ENCODE measurements at places on chromosomes 6 and 20.

- no peak for DNase-seq
Measured at GRCh38 chr6:98848539-98849242, 14.3 kb downstream of the POU3F2 start.

GRCh38 chr6:169084067-169084466 lies 169.6 kb downstream of the THBS2 start:
- DNase-seq: no peak

DNA sequence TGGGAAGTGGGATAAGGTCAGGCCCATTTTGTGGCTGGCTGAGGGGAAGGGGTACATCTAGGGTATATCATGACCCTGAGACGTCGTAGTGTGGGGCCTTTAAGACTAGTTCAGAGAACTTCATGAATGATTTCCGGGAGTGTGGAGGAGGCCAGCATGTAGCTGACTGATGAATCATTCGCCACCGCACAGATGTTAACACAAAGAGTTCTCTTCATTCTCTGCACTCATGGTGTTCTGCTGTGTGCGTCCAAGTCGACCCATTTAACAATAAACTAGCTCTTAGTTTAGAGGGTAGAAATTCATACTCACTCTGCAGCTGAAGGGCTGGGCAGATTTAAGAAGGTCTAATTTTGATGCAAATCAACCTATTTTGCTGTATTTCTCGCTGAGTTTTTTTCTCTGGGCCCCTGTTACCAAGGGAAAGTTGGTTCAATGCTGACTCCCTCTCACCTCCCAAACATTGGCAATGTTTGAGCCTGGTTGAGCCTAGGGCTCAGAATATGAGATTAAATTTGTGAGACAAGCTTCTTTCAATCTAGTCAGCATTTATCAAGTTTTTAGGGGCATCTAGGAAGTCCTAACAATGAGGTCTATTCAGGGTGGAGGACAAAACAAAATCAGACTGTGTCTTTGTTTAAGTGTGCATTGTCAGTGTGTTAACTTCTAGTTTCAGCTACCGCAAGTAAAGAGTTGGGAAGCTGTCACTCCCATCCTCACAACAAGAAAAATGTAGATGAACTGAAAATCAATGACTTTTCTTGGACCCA lies 106.8 kb upstream of the CBLN4 start:
- DNase-seq: no peak

GRCh38 chr6:21457647-21458046 lies 135.9 kb upstream of the SOX4 start:
- DNase-seq: no peak

GRCh38 chr6:41901882-41902519 lies 6.8 kb upstream of the USP49 start:
- DNase-seq: no peak

GRCh38 chr20:30963591-30963990 lies 293.9 kb upstream of the DEFB115 start:
- no peak for DNase-seq

DNA sequence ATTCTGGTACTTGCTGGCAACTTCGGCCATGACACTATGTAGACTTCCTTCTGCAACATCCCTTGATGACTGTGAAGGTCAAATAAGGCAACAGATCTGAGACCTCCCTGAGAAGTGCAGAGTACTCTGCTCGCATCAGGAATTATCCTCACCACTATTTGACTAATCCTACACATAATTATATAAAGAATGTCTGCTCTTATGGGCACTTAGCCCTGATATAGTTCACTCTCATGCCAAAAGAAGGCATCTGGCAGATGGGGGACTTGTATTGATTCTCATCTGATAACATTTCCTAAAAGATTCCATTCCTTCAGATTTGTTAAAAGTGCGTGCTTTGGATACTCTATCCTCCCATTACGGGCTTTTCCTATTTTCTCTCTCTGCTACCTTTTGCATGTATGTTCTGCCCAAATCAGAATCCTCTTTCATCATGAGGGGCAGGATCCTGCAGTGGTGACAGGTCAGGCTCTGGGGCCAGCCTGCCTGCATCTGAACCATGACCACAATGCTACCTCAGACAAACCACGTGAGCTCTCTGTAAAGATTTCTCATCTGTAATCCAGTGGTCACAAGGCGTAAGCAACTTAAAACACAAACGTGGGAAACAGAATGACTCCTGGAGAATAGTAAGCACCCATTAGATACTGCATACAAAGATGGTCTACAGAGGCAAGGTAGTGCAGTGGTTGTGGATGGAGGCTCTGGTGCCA lies 134.0 kb downstream of the GJA10 start:
- no peak for DNase-seq

GRCh38 chr6:88368071-88368787 lies 202.1 kb upstream of the CNR1 start:
- no peak for DNase-seq

- no peak for DNase-seq
Measured at GRCh38 chr20:62244644-62245108, 6.4 kb downstream of the OSBPL2 start.

GRCh38 chr6:56551409-56552120 lies 91.1 kb downstream of the DST start:
- no peak for DNase-seq
